Activated CD4-positive, alpha-beta memory T cell treated with anti-CD3 and anti-CD28 coated beads for 36 hours (primary cell): ENCODE measurements at places on chromosomes 12 and 14.

- no peaks in the 10 kb centered on the region for H3K36me3 ChIP-seq
- no peak overlapping the region for H3K4me3 ChIP-seq
- H3K27ac ChIP-seq, result no peak overlapping the region
- peaks cover 90% of the 10 kb centered on the region for H3K27me3 ChIP-seq
Measured at GRCh38 chr14:60651086-60651795, 2.0 kb upstream of the SIX1 start.

DNA sequence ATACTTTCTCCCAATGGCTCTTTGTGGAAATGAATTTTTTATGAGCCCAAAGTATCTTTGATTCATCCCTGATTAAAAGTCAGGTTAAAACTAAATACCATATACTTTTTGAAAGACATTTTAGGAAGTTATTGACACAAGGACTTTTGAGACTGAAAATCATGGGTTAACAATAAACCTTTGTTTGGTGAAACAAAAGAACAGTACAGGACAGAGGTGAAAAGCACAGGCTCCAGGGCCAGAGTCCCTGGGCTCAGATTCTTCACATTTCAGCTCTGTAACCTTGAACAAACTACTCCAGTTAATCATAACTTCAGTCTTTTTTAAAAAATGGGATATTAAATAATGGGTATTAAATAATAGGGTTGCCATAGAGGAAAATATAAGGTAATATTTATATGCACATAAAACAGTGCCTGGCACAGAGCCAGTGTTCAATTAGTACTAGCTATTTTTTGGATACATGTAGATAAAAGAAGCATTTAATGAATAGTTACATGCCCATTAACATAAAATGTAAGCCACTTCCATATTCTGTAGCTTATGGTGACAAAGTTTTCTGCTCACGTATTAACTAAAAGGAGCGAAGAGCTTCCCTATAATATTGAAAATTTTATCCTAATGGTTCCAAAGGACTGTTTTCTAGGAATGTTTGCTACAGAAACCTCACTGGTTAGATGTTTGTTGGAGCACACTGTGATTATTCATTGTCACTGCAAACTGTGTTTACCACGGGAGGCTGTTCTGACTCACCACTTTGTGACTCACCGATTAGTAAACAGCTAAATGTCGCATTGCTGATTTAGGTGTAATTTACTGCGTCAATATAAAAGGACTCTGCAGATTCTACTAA, 255.4 kb downstream of the DAD1 start:
- no peaks in the 10 kb centered on the region for H3K36me3 ChIP-seq
- no peak overlapping the region for H3K4me3 ChIP-seq
- no peak for DNase-seq
- H3K27me3 ChIP-seq, result no peaks in the 10 kb centered on the region
- no peaks in the 10 kb centered on the region for H3K4me1 ChIP-seq

DNA sequence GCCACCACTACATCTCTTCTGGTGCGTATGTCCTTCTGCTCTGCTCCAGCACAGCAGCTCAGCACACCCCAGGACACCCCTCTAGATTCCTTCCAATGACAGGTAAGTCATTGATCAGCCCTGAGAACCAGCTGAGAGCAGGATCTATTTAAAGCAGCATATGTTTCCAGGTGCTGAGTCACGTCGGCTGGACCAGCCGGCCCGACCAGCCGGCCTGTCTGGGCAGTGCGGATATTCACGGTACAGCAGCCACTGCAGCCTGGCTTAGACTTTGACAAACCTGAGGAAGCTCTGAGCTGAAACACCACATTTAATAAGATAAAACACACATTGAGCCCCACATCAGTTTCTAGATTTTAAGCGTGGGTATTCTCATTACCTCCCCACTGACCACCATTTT, 31.8 kb upstream of the RPH3A start:
- no peak overlapping the region for H3K4me3 ChIP-seq
- peaks cover 3% of the 10 kb centered on the region for H3K27me3 ChIP-seq

GRCh38 chr12:119783787-119784186, 93.3 kb downstream of the CIT start:
- H3K27me3 ChIP-seq, result no peaks in the 10 kb centered on the region
- H3K27ac ChIP-seq, result no peak overlapping the region
- H3K4me3 ChIP-seq, result no peak overlapping the region
- peak; percentile 12 for DNase-seq

DNA sequence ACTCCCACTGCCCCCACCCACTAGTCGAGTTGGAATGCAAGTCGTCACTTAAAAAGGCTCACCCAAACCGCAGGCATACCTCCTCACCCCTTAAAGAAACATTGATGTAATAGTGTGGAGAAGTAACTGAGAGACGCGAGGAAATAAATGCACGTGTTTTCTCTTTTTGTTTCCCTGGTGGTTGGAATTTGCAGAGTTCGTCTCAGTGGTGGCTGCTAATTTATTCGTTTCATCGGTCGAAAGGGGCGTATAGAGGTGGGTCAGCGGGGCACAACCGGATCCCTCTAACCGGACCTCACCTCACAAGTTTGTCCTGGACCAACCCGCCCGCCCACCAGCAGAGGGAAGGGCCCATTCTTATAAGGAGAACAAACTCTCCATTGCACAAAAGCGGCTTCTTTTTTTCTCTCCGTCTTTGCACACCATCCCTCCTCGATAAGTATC, 5.0 kb upstream of the NPAS3 start:
- H3K4me3 ChIP-seq, result peak overlapping the region; percentile 23
- H3K27ac ChIP-seq, result no peak overlapping the region
- no peaks in the 10 kb centered on the region for H3K36me3 ChIP-seq

DNA sequence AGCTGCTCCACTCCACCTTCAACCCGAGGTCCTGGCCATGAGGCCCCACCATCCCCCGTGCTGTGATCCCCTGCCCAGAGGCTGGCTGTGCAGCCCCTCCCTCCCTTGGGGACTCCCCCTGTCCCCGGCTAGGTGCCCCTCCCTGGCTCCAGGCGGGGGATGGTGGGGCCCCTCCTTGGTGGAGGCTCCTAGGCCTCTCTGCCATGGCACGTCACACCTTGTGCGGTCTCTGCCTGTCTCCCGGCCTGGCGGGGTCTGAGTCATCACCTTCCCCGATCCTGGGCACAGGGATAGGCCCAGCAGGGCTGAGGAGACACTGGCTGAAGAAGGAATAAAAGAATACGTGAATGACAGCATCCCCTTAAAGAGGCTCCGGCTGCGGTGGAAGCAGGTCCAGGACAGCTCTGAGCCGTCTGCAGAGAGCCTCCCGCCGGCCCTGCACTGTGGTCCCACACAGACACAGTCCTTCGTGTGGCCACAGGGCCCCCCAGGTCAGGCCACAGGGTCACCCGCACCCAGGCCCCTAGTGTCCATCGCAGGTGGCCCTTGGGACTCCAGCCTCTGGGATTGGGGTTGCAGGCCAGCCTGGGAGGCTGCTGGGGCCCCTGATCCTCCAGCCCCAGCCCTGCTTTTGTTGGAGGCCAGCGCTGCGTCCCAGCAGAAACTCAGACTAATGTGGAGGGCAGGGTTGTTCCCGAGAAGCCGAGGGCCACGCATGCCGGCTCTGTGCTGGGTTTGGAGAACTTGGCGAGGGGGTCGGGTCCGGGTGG, 43.6 kb downstream of the KIF26A start:
- no peaks in the 10 kb centered on the region for H3K36me3 ChIP-seq
- H3K4me1 ChIP-seq, result no peaks in the 10 kb centered on the region
- H3K4me3 ChIP-seq, result no peak overlapping the region

DNA sequence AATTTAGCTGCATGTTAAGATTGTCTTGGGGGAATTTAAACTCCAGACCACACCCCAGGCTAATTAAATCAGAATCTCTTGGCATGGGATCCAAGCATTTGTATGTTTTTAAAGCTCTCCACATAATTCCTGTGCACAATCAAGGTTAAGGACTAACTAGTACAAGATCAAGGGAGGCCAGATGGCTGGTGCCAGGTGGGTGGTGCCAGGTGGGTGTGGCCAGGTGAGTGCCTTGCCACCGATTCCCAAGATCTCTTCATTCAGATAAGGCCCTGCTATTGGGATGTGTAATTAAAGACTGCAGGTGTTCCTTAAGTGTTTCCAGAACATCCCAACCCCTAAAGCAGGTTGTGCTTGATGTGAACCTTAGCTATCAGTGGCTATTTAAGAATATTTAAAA, 75.1 kb downstream of the NRXN3 start:
- H3K4me3 ChIP-seq, result no peak overlapping the region
- H3K27me3 ChIP-seq, result no peaks in the 10 kb centered on the region
- no peak overlapping the region for H3K27ac ChIP-seq
- no peaks in the 10 kb centered on the region for H3K4me1 ChIP-seq
- no peaks in the 10 kb centered on the region for H3K36me3 ChIP-seq
- DNase-seq, result no peak

- H3K27ac ChIP-seq, result no peak overlapping the region
- DNase-seq, result no peak
Measured at GRCh38 chr14:98867726-98868125, 404.3 kb downstream of the BCL11B start.

DNA sequence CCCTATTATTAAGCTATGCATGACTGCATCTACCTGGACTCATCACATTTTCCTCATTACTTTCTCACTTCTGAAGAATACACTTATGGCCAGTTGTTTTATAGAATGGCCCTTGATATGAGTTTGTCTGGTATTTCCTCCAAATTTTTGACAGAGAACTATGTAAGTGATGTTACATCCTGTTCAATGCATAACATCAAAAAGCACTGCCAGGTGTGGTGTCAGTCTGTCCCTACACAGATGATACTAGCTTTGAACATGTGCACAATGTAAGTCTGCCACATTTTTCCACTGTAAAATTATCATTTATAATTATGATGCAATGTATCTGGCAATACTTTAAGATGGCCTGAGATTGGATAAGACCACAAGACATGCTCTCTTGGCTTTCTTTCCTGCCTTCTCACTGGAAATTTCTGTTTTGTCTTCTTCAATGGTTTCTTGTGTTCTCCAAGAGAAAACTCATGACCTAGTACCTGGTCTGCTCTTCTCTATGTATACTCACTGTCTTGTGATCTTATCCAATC, 28.3 kb downstream of the HEATR5A start:
- no peak overlapping the region for H3K27ac ChIP-seq
- no peaks in the 10 kb centered on the region for H3K27me3 ChIP-seq
- no peak overlapping the region for H3K4me3 ChIP-seq
- DNase-seq, result no peak
- H3K4me1 ChIP-seq, result peaks cover 28% of the 10 kb centered on the region

DNA sequence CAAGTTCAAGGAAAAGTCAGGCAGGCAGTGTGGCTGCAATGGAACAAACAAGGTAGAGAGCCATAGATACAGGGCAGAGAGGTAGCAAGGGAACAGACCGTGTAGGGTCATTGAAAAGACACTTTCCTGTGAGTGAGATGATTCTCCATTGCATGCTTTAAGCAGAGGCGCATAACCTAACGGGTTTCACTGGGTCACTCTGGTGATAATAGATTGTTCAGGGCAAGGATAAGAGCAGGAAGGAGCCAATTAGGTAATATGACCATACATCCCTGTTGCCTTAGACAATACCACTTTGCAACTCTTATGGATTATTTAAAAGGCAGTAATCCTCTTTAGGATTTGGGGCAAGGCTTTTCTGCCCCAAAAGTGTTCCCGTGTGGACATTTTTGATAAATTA, 214.1 kb downstream of the PTPRO start:
- H3K36me3 ChIP-seq, result no peaks in the 10 kb centered on the region
- peaks cover 15% of the 10 kb centered on the region for H3K4me1 ChIP-seq
- no peak overlapping the region for H3K27ac ChIP-seq
- no peak overlapping the region for H3K4me3 ChIP-seq
- no peaks in the 10 kb centered on the region for H3K27me3 ChIP-seq

GRCh38 chr14:80906946-80907345, 34.6 kb downstream of the CEP128 start:
- no peaks in the 10 kb centered on the region for H3K27me3 ChIP-seq
- H3K36me3 ChIP-seq, result peaks cover 19% of the 10 kb centered on the region
- H3K4me3 ChIP-seq, result no peak overlapping the region
- DNase-seq, result no peak
- no peak overlapping the region for H3K27ac ChIP-seq

GRCh38 chr14:87868920-87869319, 124.1 kb downstream of the GALC start:
- peaks cover 9% of the 10 kb centered on the region for H3K4me1 ChIP-seq
- H3K27me3 ChIP-seq, result peaks cover 1% of the 10 kb centered on the region
- no peak overlapping the region for H3K27ac ChIP-seq
- H3K4me3 ChIP-seq, result no peak overlapping the region
- no peak for DNase-seq

GRCh38 chr14:64423987-64424386, 35.8 kb downstream of the MTHFD1 start:
- DNase-seq, result peak; percentile 55
- H3K27ac ChIP-seq, result peak overlapping the region; percentile 73
- no peak overlapping the region for H3K4me3 ChIP-seq
- peaks cover 25% of the 10 kb centered on the region for H3K4me1 ChIP-seq
- H3K27me3 ChIP-seq, result no peaks in the 10 kb centered on the region
- peaks cover 59% of the 10 kb centered on the region for H3K36me3 ChIP-seq

GRCh38 chr14:75906680-75907280, 75.0 kb downstream of the TGFB3 start:
- H3K36me3 ChIP-seq, result no peaks in the 10 kb centered on the region
- H3K27me3 ChIP-seq, result no peaks in the 10 kb centered on the region
- H3K4me3 ChIP-seq, result no peak overlapping the region
- peak; percentile 70 for DNase-seq
- H3K4me1 ChIP-seq, result no peaks in the 10 kb centered on the region

GRCh38 chr14:26138764-26139445, 458.9 kb downstream of the NOVA1 start:
- no peak for DNase-seq
- H3K27me3 ChIP-seq, result no peaks in the 10 kb centered on the region
- no peak overlapping the region for H3K27ac ChIP-seq
- no peaks in the 10 kb centered on the region for H3K4me1 ChIP-seq
- no peaks in the 10 kb centered on the region for H3K36me3 ChIP-seq
- no peak overlapping the region for H3K4me3 ChIP-seq

DNA sequence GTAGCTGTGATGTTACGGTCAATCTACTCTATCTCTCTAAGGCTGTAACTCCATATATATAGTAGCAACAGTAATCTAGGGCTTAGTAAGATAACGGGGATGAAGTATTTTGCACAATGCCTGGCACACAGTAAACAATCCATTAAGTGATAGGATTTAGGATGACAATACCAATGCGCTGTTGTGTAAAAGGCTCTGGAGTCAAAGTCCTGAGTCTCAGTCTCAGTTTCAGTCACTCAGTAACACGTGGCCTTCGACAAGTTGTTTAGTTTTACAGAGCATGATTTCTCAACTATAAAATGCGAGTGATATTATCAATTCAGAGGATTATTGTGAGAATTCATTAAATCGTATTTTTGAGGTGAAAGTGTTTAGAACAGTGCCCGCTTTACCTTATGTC, 162.4 kb downstream of the GARIN6 start:
- H3K36me3 ChIP-seq, result no peaks in the 10 kb centered on the region
- no peak overlapping the region for H3K4me3 ChIP-seq
- H3K27me3 ChIP-seq, result no peaks in the 10 kb centered on the region
- H3K27ac ChIP-seq, result no peak overlapping the region
